ENCODE measurements at places on chromosomes 2 and 18.

GRCh38 chr2:237675316-237675715 lies 47.9 kb downstream of the LRRFIP1 start:
- peaks cover 14% of the 10 kb centered on the region for H3K4me1 ChIP-seq
- no peaks in the 10 kb centered on the region for H3K36me3 ChIP-seq
- DNase-seq: no peak
- no peak overlapping the region for H3K27ac ChIP-seq
- H3K27me3 ChIP-seq: no peaks in the 10 kb centered on the region

DNA sequence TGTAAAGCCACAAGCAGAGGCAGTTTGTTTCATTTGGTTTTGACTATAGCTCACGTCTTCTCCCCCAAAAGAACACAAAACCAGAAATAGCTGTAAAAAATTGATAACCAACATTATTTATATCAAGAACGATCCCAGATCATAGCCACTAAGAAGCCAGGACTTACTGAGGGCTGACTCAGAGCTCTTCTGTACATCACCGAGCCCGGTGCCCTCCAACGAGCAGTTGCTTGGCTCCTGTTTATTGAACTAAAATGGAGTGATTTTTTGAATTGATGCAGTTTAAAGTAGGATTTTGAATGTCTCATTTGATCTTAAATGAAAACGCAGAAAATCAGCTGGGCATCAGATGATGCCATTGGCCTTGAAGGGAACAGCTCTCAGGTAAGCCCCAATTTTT lies 343.3 kb downstream of the INSIG2 start:
- peaks cover 5% of the 10 kb centered on the region for H3K27me3 ChIP-seq
- no peak for DNase-seq
- H3K36me3 ChIP-seq: no peaks in the 10 kb centered on the region
- H3K4me1 ChIP-seq: no peaks in the 10 kb centered on the region
- no peak overlapping the region for H3K4me3 ChIP-seq
- H3K27ac ChIP-seq: no peak overlapping the region

- no peaks in the 10 kb centered on the region for H3K4me1 ChIP-seq
- no peak overlapping the region for H3K27ac ChIP-seq
- no peak for DNase-seq
- H3K36me3 ChIP-seq: no peaks in the 10 kb centered on the region
- no peak overlapping the region for H3K4me3 ChIP-seq
- no peaks in the 10 kb centered on the region for H3K27me3 ChIP-seq
These were observed 50.1 kb upstream of the GAREM1 start for GRCh38 chr18:32520771-32521170.

- H3K27me3 ChIP-seq: no peaks in the 10 kb centered on the region
- no peak for DNase-seq
- no peak overlapping the region for H3K4me3 ChIP-seq
These were observed 22.6 kb upstream of the USP34 start for GRCh38 chr2:61493523-61493942.

DNA sequence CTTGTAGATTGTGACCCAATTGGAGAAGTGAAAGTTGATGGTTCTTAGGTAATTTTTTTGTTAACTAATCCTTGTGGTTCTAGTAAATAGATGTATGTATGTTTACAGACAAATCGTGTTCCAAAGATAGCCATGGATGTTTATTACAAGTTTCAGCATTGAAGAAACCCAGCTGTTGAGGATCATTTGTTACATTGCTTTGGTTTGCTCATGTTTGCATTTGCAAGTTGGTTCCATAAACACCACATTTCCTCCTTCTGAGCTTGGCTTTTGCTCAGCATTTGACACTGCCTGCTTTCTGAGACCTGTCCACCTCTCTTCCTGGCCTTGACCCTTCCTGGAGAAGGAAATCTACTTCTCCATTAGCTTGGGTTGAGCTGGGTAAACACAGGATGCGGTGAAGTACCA lies 1.8 kb upstream of the CCDC68 start:
- no peak overlapping the region for H3K4me3 ChIP-seq
- H3K27me3 ChIP-seq: peaks cover 27% of the 10 kb centered on the region
- no peak overlapping the region for H3K27ac ChIP-seq
- H3K36me3 ChIP-seq: no peaks in the 10 kb centered on the region

- H3K36me3 ChIP-seq: no peaks in the 10 kb centered on the region
- H3K4me1 ChIP-seq: no peaks in the 10 kb centered on the region
- H3K4me3 ChIP-seq: no peak overlapping the region
These were observed 92.5 kb upstream of the MAP2 start for GRCh38 chr2:209331291-209331844.

GRCh38 chr18:61608316-61608715 lies 275.1 kb downstream of the CDH20 start:
- no peak overlapping the region for H3K27ac ChIP-seq
- H3K4me1 ChIP-seq: peaks cover 13% of the 10 kb centered on the region
- no peak for DNase-seq
- peaks cover 38% of the 10 kb centered on the region for H3K27me3 ChIP-seq
- no peaks in the 10 kb centered on the region for H3K36me3 ChIP-seq

Measured in neural progenitor cell (in vitro differentiated cells).